ENCODE measurements at places on chromosomes 11 and 22.

GRCh38 chr22:37328017-37328416, 45.7 kb downstream of the CYTH4 start:
- DNase-seq: no peak

DNA sequence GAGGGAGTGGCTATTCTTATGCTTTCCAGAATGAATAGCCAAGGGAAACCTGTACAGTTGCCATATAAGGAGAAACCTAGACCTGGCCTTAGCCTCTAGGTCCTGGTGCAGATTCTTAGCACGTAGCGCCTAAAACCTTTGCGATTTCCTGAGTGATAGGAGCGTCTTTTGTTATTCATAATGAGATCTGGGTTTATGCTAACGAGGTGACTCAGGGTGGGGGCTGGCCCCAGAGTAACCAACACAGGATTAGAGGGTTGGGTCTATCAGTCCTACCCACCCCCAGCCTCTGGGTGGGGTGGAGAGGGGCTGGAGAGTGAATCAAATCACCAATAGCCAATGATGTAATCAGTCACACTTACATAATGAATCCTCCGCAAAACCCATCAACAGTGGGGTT, 73.4 kb upstream of the PARVG start:
- no peak for DNase-seq

GRCh38 chr11:63012430-63012829, 3.2 kb downstream of the SLC22A8 start:
- no peak for DNase-seq

DNA sequence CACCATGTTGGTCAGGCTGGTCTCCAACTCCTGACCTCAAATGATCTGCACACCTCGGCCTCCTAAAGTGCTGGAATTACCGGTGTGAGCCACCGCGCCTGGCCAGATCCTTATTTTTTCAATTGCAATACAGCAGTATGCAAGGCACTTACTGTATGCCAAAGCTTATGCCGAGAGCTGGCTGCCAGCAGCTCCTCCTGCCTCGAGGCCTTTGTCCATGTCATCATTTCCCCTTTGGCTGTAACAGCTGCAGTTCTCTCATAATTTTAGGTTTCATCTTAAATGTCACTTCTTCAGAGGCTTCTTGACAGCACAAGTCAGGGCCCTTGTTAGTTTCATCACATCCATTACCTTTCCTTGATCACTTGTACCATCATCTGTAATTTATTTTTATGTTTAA, 1.5 kb upstream of the SREBF2 start:
- no peak for DNase-seq

DNA sequence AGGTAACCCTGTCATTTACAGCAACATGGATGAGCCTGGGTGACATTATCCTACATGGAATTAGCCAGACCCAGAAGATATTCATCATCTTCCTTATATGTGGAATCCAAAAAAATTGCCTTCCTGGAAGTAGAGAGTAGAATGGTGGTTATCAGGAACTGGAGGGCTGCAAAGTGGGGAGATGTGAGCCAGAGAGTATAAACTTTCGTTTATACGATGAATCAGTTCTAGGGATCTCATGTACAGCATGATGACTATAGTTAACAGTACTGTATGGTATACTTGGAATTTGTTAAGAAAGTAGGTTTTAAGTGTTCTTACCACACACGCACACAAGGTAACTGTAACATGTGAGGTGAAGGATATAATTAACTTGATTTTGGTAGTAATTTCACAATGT, 79.1 kb downstream of the TBC1D22A start:
- DNase-seq: no peak

DNA sequence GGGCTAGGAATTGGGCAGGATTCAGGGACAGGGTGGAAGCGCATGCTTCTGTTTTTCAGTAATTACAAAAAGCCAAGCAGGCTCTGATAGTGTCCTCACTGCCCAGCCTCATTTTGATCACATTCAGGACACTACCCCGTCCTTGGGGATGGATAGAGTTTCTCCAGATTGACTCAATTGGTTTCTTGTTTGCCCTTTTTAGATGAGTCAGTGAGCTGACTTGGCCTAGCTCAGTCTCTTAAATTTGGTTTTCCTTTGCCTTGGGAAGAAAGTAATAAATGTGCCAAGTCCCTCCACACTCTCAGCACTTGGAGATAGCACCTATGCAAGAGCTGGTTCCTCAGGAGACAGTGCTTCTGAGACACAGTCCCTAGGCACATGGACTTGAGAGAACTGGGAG, 25.5 kb downstream of the DKK3 start:
- DNase-seq: no peak

DNA sequence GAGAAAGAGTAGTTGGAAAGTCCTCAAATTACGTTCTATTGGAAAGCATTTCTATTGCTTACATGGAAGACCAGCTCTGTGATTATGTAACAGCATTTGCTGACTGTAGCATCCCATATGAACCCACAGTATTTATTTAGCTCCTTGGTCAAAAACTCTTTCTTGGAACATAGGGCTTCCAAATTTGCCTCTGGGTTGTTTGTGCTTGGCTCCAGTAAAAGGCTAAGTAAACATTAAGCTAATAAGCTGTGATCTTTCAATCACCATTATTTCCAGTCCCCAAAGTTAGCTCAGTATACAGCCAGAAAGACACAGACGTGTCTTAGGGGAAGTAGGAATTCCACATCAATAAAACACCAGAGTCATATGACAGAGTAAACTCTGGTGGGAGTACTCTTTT, 668.8 kb downstream of the DLG2 start:
- no peak for DNase-seq

DNA sequence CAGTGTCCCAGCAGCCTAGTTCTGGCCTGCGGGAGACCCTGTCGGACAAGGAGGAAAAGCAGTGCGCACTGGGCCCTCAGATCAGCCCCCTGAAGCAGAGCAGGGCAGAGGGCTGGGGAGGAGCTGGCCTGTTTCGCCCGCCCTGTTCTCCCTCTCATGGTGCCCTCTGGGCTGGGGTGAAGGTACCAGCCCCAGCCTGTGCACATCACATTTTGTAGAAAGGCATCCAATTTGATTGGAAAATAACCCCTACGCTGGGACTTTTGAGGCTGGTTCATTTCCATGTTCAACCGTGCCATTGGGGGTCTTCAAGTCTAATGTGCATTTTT, 832 bp upstream of the NAP1L4 start:
- no peak for DNase-seq

DNA sequence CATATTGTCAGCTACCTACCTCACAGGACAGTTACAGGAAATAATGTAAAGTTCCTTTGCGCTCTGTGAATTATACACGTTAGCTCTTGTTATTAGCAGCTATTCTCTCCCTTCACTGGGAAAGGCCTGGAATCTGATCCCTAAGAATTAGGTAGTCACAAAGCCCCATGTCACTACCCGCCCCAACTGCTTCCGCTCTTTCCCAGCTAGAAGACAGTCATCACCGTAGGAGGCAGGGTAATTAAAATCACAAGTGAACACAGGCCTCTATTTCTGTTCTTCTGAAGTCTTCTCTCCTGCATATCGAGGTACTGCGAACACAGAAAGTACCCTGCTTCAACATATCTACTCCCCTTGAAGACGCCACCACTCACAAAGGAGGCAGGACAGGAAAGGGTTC, 12.6 kb upstream of the AHNAK start:
- DNase-seq: no peak

DNA sequence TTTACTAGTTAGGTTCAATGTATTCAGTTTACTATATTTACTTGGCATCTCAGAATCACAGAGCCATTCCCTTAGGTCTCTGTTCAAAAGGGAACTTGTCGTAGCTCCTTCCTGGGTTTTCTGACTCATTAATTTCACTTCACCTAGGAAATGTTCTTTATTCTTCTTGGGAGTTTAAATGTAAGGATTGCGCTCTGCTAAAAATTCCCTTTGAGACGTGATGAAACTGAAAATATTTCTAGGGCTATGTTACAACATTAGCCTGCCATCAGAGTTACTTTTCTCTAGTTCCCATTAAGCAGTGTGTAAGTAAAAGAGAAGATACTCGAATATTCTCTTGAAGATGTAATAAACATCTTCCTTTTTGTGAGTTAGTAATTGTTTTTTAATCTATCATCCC, 209.5 kb downstream of the CASP12 start:
- DNase-seq: no peak

DNA sequence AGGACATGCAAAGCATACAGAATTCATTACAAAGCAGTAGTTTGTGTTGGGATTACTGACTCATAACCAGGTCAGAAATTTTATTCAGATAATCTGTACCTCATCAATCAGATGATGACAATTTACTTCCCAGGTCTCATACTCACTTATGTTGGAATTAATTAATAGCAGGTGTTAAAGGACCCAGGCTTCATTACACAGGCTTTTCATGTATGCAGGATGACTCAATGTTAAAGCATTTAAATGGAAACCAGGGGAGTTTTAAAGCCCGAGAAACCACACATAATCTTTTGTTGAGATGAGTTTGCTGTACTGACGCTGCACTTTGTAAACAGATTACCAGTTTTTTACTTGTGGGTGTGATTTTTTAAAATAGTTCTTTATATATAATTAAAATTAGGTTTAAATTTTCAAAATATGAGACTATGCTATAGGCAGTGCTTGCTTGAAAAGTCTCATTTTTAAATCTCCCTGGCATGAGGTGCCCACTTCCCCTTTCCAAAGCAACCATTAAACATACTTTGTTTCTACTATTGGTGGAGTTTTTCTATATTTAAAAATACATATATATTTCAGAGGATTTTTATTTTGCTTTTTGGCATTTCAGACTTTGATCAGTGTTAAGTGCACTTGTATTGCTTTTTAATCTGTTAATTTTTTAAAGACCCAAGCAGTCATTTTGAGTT, 41.0 kb downstream of the CEP57 start:
- no peak for DNase-seq

GRCh38 chr11:126732981-126733380, 267.6 kb downstream of the KIRREL3 start:
- DNase-seq: no peak

- DNase-seq: no peak
Observed at GRCh38 chr11:125084057-125084416, 20.9 kb downstream of the SLC37A2 start.

GRCh38 chr11:68683536-68684384, 584 bp upstream of the GAL start:
- DNase-seq: no peak

GRCh38 chr11:118239509-118240205, 12.5 kb downstream of the MPZL3 start:
- DNase-seq: no peak

GRCh38 chr11:78651136-78651775, 76.6 kb upstream of the NARS2 start:
- no peak for DNase-seq

- DNase-seq: no peak
Observed at GRCh38 chr11:135036488-135037297, 624.7 kb upstream of the B3GAT1 start.

DNA sequence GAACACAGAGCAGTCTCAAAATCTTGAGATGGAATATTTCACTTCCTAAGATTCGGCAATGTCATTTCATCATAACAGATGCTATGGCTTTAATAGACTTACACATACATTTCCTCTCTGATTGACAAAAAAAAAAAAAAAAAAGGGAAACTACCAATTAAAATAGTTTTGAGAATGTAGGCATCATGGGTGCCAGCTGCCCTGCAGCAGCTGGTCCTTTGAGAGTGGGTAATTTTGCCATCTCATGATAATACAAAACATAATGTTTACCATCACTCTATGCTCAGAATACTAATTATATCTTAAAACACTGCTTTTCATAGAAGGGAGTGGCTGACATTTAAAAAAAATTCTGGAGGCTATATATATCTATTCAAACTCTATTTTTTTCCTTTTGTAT, 775.6 kb upstream of the CCDC90B start:
- no peak for DNase-seq

DNA sequence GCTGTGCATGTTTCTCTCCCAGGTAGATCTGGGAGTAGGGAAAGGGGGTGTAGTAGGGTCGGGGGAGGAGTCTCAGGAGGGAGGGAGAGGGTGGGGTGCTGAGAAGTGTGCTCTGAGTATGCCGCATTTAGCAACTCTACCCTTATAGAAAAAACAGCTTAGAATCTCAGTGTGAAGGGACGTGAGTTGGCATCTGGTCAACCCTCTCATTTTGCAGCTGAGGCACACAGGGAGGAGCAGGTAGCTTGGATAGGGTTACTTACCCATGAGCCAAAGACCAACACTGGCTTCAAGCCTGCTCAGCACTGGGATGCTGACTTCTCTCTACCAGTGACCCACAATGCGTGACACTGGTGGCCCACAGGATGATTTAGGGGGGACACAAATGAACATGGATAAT, 95.9 kb downstream of the FBXO7 start:
- DNase-seq: no peak

DNA sequence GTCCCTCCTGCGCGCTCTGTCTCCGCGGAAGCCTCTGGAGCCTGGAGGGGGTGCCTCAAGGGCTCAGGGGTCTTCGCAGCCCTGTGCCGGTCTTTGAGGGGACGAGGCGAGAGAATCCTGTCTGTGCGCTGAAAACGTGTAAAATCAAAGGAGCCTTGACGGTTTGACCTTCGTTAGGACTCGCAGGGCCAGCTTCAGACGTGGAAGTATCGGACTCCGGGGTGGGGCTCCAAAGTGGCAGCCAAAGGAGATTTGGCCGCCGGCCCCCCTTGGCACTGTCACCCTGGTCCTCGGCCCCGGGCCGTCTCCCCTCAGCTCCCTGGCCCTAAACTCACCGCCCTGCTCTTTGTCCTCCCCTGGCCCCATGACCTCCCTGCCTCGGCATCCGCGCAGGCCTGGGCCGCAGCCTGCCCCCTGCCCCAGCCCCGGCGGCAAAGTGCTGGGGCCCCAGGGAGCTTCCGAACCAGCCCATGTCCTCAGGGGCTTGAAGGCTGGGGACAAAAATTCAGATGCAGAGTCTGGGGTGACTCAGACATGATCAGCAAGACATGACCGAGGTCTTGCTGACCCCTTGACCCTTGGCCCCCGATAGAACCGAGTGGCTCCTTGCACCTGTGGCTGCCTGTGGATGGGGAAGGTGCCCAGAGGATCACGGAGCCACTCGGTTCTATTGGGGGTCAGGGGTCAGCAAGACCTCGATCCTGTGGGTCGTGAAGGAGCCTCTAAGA, 6.9 kb upstream of the PHRF1 start:
- no peak for DNase-seq

Data from stimulated activated CD8-positive, alpha-beta memory T cell treated with anti-CD3 and anti-CD28 coated beads, Interleukin-7, amount 100 ng/mL, for 48 hours (primary cell).